Nucleus accumbens (tissue), 56 donors: ENCODE measurements at places on chromosomes 16 and 17.

- DNase-seq = no peak
Observed at GRCh38 chr17:77115947-77116346, 24.8 kb upstream of the SEC14L1 start.

DNA sequence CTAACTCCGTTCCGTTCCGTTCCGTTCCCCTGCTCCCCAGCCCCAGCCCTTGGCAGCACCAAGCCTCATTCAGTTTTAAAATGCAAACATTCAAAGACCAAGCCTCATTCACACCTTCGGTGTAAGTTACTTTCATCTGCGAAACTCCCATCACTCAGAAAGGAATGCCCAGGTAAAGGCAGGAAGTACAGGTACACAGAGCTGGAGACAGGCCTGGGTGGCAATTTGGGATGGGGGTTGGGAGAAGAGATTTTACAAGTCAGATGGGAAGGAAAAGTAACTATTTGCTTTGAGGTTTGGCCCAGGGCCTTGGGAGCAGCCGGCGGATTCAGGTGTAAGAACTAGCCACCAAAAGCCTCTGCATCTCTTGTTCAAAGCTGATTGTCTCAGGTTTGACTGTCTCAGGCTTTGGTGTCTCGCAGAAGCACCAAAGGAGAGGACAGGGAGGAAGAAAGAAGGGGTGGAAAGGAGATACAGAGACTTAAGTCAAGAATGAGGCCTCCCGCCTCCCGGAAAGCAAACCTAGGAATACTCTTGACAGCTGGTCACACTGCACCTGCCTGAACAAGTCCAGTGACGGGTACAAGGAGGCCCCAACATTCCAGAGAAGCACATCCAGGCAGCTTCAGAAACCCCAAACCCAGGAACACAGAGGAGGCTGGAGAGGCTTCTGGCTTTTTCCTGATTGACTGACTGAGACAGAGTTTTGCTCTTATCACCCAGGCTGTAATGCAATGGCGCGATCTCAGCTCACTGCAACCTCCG, 54.7 kb downstream of the NXN start:
- no peak for DNase-seq

- no peak for DNase-seq
Observed at GRCh38 chr16:83797013-83797412, 10.8 kb upstream of the HSBP1 start.

GRCh38 chr16:26360867-26361266, 669.1 kb downstream of the HS3ST4 start:
- DNase-seq = no peak

- DNase-seq = no peak
Observed at GRCh38 chr17:31583772-31584356, 192.4 kb downstream of the RAB11FIP4 start.

DNA sequence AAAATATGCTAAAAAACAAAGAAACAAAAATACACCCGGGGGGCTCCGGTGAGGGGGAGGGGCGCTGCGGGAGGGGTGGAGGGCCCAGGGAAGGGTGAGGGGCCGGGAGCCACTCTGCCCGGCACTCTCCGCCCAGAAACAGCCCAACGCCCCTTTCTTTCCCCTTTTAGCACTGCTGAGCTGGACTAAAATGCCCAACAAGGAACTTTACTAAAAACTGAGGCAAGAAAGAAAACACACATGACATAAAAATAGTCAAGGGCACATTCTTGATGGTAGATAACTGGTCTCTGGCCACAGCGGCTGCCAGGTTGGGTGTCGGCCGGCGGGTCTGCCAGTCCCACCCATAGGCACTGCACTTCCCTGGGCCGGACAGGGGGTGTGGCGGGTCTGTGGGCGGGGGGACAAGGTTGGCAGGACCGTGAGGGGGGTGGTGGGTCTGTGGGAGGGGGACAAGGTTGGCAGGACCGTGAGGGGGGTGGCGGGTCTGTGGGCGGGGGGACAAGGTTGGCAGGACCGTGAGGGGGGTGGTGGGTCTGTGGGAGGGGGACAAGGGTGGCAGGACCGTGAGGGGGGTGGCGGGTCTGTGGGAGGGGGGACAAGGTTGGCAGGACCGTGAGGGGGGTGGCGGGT, 20.9 kb downstream of the METRNL start:
- DNase-seq = no peak

DNA sequence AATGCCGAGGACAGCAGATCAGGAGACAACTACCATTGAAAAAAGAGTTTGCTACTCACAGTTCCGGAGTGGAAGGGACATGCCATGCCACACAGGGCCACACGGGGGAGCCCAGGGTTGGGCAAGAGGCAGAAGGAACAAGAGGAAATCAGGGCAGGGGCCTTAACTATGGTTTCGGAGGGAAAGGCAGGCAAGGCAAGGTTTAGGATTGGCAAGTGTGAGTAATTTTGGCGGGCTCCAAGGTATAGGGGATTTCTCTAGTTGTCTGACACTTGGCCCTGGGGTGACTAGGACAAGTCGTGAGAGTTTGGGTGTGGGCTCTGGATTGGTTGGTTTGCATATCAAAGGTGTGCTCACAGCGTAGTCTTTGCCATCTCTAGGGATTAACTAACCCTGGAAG, 27.0 kb upstream of the NTN1 start:
- DNase-seq = no peak
